Karpas-422 (cell line): ENCODE measurements at places on chromosomes 16 and 17. TPM values are rescaled to one million over a fixed set of nuclear protein-coding genes. Genes with fewer than 3 reads are reported as not detected.
A peak's percentile ranks its signal among the peaks of the same experiment; 100 is the strongest.

DNA sequence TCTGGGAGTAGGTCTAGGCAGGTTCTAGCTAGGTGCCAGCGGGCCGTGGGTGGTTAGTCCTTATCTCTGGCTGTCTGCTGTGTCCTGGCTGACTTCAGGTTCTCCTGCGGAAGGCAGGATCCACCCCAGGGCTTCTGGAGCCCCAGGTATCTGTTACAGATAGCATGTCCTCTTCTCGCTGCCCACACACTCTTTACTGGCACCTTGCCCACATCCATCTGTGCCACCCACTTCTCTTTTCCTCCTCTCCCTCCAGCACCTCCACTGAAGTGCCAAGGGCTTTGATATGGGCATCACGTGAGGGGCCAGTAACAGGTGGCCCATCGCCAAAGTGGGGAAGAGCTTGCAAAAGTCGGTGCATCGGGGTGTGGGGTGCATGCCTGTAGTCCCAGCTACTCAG, 4.6 kb upstream of the MPP2 start:
- no peak for DNase-seq

SLC13A2 gene
- not detected in 2 replicates for total RNA-seq

DNA sequence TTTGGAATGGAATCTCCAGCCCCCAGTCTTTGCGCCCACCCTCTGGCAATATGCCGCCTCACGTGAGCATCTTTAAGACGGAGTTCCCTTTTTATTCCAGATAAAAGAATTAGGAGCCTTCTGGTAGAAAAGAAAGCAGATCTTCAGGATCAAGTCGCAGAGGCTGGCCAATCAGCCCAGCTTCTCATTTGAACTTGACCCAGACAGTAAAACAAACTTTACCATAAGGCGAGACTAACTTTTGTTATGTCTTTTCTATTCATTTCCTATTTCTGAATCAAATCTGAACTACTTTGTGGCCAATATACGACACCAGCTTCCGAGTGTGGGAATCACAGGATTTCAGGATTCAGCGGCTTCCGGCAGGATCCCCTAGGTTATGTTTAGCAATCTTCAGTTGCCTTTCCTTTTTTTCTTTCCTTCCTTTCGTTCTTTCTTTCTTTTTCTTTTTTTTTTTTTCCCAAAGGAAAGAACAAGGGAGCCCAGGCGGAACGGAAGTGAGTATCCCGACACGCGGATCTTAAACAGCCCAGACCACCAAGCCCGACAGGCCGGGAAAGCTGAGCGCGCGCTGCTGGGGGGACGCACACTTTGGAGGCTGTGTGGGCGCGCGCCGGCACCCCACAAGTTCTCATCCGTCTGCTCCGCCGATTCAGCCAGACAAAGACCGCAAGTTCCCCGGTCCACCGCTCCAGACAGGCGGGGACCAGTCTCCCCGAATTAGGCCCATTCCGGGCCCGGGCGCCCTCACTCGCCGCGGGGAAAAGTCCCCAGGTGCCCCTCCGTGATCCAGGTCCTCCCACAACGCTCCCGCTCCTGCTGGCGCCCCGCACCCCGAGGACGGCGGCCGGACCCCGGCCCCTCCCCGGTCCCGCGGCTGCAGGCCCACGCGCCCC, 633 bp downstream of the TBC1D16 start:
- peak; percentile 44 for DNase-seq

- no peak for DNase-seq
These were observed 138.9 kb downstream of the SEC14L1 start for GRCh38 chr17:77279448-77280303.

GAS2L2 gene
- total RNA-seq, result 0.07 TPM in 1 of 2 replicates, not detected in the other

- DNase-seq, result no peak
These were observed 176.8 kb downstream of the XYLT1 start for GRCh38 chr16:17293813-17294558.

KRTAP4-9 gene
- not detected in 2 replicates for total RNA-seq

BAIAP3 gene
- 0.18 TPM in 1 of 2 replicates, not detected in the other for total RNA-seq

WBP2 gene
- total RNA-seq, result 27.9 and 42.7 TPM in 2 replicates

ABCC11 gene
- total RNA-seq, result 0.07 and 0.15 TPM in 2 replicates

DNA sequence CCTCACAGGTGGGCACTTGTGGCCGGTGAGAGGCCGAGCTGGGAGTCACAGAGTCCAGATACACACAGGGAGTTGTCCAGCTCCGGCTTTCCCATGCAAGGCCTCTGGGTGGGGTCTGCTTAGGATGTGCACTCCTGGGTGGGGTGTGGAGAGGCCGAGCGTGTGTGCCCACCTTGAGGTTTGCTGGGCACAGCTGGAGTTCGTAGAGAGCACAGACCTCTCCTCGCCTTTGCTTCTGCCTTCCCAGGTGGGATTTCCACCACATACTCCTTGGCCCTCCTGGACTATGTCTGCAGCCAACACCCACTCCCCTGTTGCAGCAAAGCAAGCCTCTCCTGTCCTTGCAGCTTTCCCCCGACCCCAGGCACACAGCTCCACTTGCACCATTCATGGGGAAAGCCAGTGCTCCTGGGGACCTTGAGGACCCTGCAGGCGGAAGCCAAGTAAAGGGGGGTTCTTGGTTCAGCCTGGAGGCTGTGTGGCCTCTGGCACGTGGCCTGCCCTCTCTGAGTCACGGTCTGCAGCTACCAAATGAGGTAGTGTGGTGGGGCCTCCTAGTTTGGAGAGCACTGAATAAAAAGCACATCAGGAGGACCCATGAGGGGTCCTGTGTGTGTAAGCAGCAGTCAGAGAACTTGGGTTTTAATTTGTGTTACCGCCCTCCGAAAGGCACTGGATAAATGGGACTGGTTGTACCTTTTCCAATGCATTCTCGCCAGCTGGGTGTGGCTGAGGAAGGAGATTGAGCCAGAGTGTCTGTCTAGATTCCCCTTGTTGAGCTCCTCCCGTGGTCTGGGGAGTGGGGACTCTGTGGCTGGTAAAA, 31.5 kb downstream of the MPRIP start:
- DNase-seq, result no peak

PYY gene
- total RNA-seq, result 0.51 TPM in 1 of 2 replicates, not detected in the other

- no peak for DNase-seq
These were observed 55.0 kb downstream of the SMPD3 start for GRCh38 chr16:68393333-68393732.

CFAP52 gene
- total RNA-seq, result not detected in 2 replicates

GRCh38 chr16:64012166-64012565, 1109.7 kb downstream of the CDH11 start:
- no peak for DNase-seq

ALOX15B gene
- not detected in 2 replicates for total RNA-seq

KRT14 gene
- total RNA-seq, result not detected in 2 replicates
